ENCODE measurements at places on chromosomes 6 and 20.

DNA sequence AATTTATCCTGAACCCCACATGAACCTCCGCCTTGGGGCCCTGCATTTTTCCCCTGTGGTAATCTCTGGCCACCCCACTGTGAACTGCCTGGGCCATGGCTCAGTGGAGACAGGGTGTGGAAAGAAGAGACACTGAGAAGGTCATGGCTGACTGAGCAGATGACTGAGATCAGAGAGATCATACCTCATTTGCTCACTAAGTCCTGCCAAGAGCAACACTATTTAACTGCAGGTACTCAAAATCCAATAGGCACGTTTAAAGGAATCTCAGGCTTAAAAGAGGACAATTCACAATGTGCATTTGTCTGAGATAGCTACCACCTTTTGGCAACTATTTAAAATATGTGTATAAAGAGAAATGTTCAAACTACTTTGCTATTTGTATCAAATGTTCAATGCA lies 305.0 kb downstream of the GMDS start:
- no peak for DNase-seq

GRCh38 chr6:124960757-124961463 lies 1.3 kb upstream of the RNF217 start:
- DNase-seq, result no peak

DNA sequence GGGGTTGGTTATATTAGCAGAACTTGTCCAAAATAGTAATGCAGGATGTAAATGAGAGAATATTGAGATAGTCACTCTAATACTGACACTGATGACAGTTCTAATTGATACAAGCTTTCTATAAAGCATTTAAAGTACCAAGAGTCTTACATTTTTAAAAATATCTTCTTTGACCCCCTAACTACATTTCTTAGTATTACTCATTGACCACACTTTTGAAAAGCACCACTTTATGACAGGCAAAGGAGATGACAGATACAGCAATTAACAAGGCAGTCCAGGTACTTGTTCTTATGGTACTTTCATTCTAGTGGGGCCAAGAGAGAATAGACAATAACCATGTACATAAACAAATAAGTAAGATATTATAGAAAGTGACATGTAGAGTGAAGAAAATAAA lies 139.4 kb upstream of the EYA4 start:
- DNase-seq, result no peak

DNA sequence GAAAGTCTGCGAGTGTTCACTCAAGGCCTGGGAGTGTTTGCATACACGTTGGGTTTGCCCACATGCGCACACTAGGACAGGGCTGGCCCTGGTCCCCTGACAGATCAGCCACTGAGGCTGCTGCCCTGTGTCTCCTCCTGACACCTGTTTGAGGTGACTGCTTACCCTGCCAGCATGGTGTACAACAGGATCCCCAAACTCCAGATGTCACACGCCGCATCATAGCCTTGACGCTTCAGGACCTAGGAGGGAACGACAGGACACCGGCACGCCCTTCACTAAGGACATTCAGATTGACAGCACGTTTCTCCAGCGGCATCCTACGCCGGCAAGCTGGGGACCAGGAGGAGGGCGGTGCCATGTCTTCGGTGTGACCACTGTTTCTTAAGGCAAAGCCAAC lies 37.0 kb upstream of the MPC1 start:
- no peak for DNase-seq

DNA sequence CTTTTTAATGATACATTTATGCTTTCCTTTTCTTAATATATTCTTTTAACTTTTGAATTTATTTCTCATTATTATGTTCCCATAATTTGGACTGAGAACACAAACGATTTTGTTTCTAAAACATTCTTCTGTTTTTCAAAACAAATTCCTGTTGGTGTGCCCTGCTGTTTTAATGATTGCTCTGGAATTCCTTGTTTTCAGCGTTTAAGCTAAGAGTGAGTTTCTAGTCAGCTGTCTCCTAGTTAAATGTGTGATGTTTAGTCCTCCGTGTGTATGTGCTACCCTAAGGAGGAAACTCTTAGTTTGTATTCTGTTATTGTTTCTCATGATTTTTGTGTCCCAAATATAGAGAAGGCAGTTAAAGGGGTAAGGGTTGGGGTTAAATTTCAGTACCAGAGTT lies 306.1 kb upstream of the RGS17 start:
- no peak for DNase-seq
